ENCODE measurements at places on chromosomes 13 and 19.

DNA sequence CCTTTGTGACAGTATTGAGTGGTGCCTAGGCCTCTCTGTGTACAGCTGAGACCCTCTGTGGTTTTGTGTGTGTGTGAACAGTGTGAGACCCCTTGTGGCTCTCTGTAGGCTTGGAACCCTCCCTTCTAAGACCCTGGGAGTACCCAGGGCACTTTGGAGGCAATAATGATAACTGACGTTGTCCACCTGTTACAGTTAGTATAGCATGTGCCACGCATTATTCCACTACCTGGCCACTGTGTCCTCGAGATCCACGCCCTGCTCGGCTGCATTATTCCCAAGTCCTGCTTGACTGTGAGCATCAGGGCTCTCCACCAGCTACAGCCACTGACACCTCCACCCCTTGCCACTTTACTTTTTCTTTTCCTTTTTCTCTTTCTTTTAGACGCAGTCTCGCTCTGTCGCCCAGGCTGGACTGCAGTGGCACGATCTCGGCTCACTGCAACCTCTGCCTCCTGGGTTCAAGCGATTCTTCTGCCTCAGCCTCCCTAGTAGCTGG, 2.0 kb downstream of the GRAMD1A start:
- DNase-seq: no peak

GRCh38 chr13:49731766-49732165, 40.5 kb upstream of the EBPL start:
- DNase-seq: peak; percentile 45

DNA sequence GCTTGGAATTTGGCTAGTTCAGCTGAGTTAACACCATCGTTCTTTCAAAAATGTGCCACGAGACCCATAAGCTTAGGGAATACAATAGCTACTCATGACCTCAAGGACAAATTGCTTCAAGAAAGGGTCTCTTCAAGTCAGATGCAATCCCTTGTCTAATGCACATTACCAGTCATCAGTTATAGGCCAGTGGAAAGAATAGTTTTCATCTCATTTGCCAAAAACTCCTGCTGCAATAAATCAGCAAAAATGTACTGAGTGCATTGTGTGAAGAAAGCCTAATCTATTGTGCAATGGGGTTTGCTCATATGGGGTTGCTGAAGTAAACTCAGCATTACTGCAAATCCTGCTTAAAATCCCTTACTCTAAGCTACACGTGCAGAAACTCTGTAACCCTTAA, 208.3 kb upstream of the NBEA start:
- peak; percentile 88 for DNase-seq

GRCh38 chr19:19110410-19111135, 27.7 kb downstream of the TMEM161A start:
- DNase-seq: no peak
